ENCODE measurements at places on chromosomes 1 and 21.

DNA sequence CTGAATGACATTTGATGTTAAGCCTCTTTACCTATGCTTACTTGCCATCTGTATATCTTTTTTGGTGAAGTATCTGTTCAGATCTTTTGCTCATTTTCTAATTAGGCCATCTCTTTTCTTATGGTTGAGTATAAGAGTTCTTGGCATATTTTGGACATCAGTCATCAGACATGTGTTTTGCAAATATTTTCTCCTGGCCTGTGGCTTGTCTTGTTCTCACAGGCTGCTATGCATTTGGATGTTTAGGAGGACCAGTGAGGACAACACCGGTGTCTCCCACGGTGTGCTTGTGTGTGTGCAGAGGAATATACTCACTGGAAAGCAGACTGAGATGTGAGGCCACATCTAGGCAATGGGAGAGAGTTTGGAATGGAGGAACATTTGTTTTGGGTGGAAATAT is 87.1 kb upstream of the LYST start:
- H3K27me3 ChIP-seq: no peaks in the 10 kb centered on the region
- no peak overlapping the region for H3K4me3 ChIP-seq

DNA sequence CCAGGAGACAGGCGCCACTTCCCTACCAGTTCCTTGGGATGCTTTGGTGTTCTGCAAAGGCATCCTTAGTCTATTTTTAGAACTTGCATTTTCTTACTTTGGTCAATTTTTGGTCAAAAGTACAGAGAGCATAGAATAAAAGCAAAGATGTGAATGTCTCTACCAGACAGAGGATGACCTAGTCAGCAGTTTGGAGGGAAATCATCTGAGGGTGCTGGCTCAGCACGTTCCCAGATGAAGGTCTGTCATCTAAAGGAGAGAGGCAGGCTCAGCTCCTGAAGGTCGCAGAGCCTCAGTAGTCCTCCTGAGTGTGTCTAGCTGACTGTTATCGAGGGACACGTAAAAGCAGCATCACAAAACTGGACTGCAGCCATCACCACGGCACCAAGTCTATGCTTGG is 15.3 kb downstream of the CHRNB2 start:
- peaks cover under 1% of the 10 kb centered on the region for H3K4me1 ChIP-seq
- H3K36me3 ChIP-seq: peaks cover 54% of the 10 kb centered on the region
- H3K27ac ChIP-seq: no peak overlapping the region

- no peak overlapping the region for H3K27ac ChIP-seq
- H3K4me3 ChIP-seq: no peak overlapping the region
- no peaks in the 10 kb centered on the region for H3K27me3 ChIP-seq
- no peak for DNase-seq
- H3K36me3 ChIP-seq: no peaks in the 10 kb centered on the region
Observed at GRCh38 chr1:30982937-30983336, 74.4 kb upstream of the SDC3 start.

DNA sequence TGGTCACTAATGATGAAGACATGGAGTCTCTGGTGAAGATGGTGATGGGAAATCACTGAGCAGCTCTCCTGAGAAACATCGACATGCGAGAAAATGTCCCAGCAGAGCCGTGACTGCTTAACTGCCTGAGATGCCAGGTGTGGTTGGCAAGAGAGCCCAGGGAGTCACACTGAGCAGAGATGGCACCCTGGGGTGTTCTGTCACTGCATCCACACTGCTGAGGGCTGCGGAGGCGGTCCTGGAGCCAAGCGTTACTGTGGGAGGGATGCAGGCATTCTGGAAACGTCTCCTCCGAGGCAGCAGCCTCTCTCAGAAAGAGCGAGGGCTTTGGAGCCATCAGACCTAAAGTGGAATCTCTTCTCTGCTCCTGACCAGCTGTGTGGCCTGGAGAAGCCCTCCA is 57.2 kb downstream of the EPHB2 start:
- no peak overlapping the region for H3K4me3 ChIP-seq
- DNase-seq: no peak

DNA sequence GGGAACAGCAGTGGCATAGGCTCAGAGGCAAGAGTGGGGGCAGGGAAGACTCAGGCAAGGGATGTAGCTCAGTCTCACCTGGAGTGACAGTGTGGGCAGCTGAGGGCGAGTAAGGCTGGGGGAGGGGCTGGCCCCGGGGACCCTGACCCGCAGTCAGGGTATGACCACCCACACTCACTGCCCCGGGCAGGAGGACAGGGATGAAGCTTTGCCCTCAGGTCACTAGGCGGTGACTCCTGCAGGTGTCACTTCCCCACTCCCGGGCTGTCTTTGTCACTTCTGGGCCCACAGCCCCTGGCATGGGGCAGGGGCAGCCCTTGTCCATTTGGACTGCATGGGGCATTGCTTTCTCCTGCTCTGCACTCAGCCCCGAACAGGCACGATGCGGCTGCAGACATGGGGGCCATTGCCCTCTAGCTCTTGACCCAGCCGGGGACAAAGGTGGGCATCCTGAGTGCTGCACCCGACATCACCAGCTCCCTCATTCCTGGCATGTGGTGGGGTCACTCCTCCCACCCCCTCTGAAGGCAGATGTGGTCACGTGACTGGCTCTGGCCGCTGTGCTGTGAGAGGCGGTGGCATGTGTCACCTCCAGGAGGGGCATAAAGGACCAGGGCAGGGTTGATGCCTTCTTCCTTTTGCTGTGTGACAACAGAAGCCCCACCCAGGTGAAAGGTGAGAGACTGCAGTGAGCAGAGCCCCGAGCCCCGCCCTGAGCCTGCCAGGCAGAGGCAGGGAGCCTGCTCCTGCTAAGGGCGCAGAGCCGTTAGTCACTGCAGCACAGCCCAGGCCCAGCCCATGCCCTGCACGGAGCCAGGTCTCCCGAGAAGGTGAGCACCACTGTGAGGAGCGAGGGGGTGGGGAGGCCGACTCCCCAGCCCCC is 66.0 kb downstream of the MATN1 start:
- no peaks in the 10 kb centered on the region for H3K36me3 ChIP-seq
- no peak overlapping the region for H3K27ac ChIP-seq
- H3K27me3 ChIP-seq: peaks cover 55% of the 10 kb centered on the region
- no peak overlapping the region for H3K4me3 ChIP-seq

- H3K4me1 ChIP-seq: peaks cover 21% of the 10 kb centered on the region
- no peaks in the 10 kb centered on the region for H3K27me3 ChIP-seq
- H3K27ac ChIP-seq: peak overlapping the region; percentile 94
- H3K36me3 ChIP-seq: peaks cover 7% of the 10 kb centered on the region
- no peak for DNase-seq
Observed at GRCh38 chr1:155309423-155310021, 856 bp downstream of the FDPS start.

- H3K4me1 ChIP-seq: no peaks in the 10 kb centered on the region
- no peak overlapping the region for H3K27ac ChIP-seq
- no peaks in the 10 kb centered on the region for H3K36me3 ChIP-seq
- no peaks in the 10 kb centered on the region for H3K27me3 ChIP-seq
Observed at GRCh38 chr1:2148691-2149090, 45.9 kb downstream of the FAAP20 start.

GRCh38 chr1:145997718-145998023 is 1.3 kb upstream of the TXNIP start:
- peak overlapping the region; percentile 98 for H3K27ac ChIP-seq
- H3K4me1 ChIP-seq: peaks cover 16% of the 10 kb centered on the region
- H3K27me3 ChIP-seq: no peaks in the 10 kb centered on the region
- DNase-seq: no peak
- peaks cover 28% of the 10 kb centered on the region for H3K36me3 ChIP-seq
- H3K4me3 ChIP-seq: peak overlapping the region; percentile 80

DNA sequence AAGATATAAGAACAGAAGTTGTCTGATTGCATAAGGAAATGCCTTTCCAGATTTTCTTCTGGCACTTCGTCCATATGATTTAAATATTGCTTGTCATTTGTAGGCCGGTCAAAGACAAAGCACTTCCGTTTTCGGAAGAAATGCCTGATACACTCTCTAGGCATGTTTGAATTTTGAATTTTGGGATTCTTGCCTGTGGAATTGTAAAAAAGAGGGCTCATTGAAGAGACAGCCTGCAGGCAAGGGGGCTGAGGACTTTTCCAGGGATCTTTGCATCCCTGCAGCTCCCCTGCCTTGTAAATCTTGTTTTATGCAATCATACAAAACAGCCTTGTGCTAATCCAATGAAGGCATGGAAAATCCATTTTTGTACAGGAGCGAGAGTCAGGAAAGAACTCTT is 7.4 kb downstream of the GBP4 start:
- H3K4me3 ChIP-seq: no peak overlapping the region
- no peak for DNase-seq
- peaks cover 4% of the 10 kb centered on the region for H3K36me3 ChIP-seq
- H3K27ac ChIP-seq: no peak overlapping the region

DNA sequence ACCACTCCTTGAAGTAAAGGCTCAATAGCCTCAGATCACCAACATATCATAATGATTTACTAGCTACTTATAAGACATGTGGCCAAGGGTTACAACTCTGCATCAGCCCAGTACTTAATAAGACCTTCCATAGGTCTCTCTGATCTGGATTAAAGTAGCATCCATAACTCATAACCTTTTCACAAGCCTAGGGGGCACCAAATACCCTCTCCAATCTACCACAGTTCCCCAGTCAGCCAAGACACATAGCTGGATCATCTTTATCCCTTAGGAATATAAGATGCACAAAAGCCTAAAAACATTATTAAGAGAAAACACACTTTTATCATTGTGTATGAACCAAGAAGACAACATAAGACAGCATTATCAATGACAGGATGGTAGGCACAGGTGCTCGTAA is 22.1 kb downstream of the SSX2IP start:
- no peak overlapping the region for H3K4me3 ChIP-seq
- no peaks in the 10 kb centered on the region for H3K36me3 ChIP-seq
- no peaks in the 10 kb centered on the region for H3K27me3 ChIP-seq
- H3K4me1 ChIP-seq: no peaks in the 10 kb centered on the region
- DNase-seq: no peak

Measured in esophagus squamous epithelium (tissue), 5 donors.